ENCODE measurements at places on chromosomes 5 and 9. TPM values are rescaled to one million over a fixed set of nuclear protein-coding genes. Genes with fewer than 3 reads are reported as not detected.
A peak's percentile ranks its signal among the peaks of the same experiment; 100 is the strongest.

Gene TAL2
- not detected for total RNA-seq

Gene ASS1
- total RNA-seq: 36.5 TPM

Gene GPR151
- not detected for total RNA-seq

Gene WDR41
- 37.2 TPM for total RNA-seq

Gene TRAF1
- 29.2 TPM for total RNA-seq

Gene FAM153A
- total RNA-seq: 84.7 TPM

Gene SHROOM1
- 3.4 TPM for total RNA-seq

Gene CMBL
- 4.8 TPM for total RNA-seq

Gene LCN6
- 2.6 TPM for total RNA-seq

Gene CYFIP2
- total RNA-seq: 123 TPM

DNA sequence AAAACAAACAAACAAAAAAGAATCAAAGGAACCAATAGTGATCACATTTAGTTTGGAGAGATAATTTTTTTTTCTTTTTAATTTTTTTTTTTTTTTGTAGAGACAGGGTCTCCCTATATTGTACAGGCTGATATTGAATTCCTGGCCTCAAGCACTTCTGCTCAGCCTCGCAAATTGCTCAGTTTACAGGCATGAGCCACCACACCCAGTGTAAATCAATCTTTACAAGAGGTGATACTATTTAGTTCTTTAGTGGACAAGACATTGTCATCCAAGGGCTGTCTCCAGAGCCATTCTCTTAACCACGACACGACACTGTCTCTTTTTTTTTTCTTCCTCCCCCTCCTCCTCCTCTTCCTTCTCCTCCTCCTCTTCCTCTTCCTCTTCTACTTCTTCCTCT, 29.6 kb downstream of the ERAP2 start:
- DNase-seq: no peak

DNA sequence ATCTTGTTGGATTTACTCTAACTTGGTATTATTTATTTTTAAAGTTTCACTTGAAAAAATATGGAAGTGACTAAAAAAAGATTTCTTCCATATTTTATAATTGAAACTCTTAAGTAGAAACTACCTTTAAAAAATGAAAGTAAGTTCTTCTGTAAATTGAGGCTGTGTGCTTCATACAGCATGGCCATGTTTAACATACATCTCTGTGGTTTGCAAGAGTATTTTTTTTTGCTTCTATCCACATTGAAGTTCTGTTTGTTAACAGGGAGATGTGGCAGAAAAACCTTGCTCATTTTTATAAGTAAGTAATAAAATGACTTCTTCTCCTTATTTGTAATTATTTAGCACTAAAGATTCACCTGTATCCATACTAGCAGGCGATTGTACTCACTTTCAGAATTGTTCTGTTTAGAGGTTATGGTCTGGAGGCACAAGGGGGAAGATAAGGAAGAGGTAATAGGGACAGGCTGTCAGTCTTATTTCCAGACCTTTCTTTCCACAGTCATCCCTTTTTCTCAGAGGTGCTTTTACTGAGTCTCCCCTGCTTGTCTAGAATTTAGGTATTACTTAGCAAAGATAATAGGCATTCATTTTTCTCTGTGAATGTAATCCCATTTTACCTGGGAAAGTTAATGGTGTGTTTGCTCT, 16.0 kb downstream of the FYB1 start:
- DNase-seq: no peak

- DNase-seq: no peak
Observed at GRCh38 chr9:26243029-26243697, 564.9 kb upstream of the TUSC1 start.

GRCh38 chr5:38257308-38258041, 884 bp upstream of the EGFLAM start:
- no peak for DNase-seq

DNA sequence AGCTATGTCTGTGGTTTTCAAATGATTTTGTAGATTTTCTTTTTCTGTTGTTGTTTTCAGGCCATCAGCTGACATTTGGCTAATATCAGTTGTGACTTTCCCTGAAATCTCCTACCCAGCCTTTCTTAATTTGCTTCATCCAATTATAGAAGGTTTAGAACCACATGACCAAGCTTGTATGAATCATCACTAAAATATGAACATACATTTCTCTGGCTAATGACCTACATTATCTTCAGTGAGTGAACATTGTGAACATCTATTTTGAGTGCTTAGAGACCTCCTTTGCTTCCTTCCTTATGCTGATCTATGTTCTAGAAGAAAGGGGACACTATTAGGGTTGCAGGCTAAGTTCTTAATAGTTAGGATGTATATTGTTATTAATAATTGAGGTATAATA, 532.5 kb downstream of the RAB3C start:
- no peak for DNase-seq

DNA sequence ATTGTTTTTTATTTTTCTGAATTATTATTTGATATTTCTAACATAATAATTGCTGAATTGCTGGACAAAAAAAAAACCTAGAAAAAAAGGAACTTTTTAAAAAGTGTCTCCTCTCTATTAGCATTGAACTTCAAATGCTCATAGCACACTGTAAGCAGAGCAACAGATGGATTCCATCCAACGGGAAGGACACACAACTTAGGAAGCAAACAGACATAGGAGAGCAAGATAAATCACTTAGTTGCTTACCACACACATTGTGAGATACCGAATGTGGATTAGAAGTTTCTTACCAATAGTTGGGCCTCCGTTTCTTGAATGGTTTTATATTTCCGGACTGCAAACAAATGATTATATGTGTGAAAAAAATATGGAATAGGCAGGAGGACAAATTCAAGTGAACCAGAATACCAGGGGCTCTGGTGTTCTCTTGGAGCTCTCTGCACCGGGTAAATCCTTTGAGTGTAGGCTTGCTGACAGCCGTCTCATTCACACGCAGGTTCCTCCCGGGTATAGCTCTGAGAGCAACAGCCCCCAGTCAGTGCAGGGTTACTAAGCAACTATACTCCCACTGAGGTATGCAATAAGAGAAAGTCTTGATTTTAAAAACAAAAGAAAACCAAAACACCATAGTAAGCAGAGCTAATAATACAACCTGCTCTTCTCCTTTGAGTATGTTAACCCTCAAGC, 217.6 kb downstream of the TMEM167A start:
- DNase-seq: no peak

GRCh38 chr5:173306695-173307094, 21.5 kb downstream of the STC2 start:
- no peak for DNase-seq

- no peak for DNase-seq
Observed at GRCh38 chr5:58759745-58760144, 176.9 kb downstream of the RAB3C start.

DNA sequence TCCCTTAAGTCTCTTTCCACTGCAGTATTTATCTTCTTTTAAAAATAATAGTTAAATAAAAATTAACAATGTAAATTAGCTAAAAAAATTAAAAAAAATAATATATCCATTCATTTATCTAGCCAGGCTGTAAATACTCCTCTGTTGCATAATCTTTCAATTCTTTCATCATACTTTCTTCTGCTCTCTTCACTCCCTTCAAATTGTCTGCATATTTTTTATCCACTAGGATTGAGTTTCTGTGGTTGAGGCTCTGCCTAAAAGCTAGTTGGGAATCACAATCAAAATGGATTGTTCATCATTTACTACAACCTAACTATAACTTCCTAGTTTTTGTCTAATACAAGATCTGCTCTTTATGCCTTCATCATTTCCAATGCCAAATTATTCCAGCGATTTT, 182.2 kb downstream of the PDE4D start:
- DNase-seq: no peak

- DNase-seq: no peak
Observed at GRCh38 chr9:32434892-32435291, 50.4 kb downstream of the ACO1 start.

DNA sequence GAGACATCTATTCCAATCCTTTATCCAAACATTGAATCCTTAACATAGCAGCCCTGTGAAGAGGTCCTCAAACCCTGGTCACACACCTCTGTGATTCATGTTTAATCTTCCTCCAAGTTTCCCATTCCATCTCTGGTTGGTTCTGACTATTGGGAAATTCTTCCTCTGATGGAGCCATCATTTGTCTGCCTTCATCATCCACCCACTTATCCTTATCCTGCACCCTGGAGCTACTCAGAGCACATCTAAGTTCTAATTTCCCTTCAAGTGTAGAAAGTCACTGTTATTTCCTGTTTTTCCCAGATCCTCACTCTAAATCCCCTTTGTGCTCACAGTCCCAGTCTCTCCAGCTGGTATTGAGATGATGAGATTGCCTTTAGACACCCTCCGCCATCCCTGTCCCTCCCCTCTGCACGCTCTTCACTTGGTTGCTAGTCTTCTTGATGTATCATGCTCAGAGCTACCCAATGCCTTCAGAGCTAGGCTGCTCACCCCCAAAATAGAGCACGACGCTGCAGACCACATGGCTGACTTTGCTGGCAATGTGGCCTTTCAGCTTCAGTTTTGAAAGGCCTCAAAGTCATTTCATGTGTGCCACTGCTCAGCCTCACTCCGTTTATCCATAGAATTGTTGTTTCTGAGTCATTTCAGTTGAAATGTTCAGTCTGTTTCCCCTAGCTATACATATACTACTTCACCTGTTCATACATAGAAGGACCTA, 154.3 kb downstream of the PALM2AKAP2 start:
- no peak for DNase-seq

GRCh38 chr9:119792242-119792641, 423.0 kb upstream of the BRINP1 start:
- DNase-seq: no peak

GRCh38 chr9:89661391-89661949, 56.7 kb downstream of the GADD45G start:
- peak; percentile 83 for DNase-seq

DNA sequence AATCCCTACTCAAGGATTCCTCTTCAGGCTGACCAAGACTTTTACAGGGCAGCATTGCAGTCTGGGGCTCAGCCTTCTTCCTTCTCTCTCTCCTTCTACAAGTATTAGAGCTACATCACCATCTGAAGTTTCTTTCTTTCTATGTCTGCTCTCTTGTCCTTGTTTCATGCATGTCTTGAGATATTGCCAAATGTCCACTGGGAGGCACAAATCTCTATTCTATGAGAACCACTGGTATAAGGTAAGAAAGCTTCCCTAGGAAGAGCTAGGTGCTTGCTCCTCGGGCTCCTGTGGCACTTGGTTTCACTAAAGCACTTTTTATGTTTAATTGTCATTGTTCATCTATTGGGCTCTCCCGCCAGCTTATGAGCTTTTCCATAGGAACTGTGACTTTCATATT, 289.2 kb upstream of the PCSK5 start:
- no peak for DNase-seq

DNA sequence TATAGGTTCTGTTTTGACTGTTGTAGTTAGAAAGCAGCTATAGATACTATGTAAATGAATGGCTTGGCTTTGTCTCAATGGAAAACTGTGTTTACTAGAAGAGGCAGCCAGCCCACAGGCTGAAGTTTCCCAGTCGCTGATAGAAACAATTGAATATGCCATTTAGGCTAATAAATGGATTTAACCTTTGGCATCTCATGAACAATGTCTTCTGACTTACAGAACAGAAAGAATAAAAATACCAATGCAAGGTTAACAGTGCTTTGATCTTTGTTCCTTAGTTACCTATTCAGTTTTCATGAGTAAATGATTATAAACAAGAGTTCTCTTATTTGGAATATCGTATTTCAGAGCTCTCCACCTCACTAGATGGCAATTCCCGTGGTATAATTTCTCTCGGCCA, 120.6 kb downstream of the PAM start:
- no peak for DNase-seq

DNA sequence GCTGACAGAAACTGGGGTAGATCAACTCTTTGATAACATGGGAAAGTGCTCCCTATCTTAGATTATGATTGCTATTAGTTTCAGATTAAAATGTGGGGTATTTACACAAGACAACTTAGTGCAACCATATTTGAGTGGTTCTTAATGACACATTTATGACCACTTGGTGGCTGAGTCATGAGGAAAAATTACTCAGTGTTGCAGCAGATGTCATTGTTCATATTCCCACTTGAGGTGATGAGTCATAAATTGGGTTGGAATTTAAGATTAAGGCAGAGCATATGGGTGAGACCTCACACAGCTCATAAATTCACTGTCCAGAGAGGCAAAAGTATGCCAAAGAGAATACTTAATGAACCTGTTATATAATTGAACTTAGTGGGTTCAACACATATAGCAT, 408.3 kb downstream of the DMRT2 start:
- no peak for DNase-seq

GRCh38 chr9:128684325-128685199, 4.5 kb upstream of the SET start:
- DNase-seq: peak; percentile 96

DNA sequence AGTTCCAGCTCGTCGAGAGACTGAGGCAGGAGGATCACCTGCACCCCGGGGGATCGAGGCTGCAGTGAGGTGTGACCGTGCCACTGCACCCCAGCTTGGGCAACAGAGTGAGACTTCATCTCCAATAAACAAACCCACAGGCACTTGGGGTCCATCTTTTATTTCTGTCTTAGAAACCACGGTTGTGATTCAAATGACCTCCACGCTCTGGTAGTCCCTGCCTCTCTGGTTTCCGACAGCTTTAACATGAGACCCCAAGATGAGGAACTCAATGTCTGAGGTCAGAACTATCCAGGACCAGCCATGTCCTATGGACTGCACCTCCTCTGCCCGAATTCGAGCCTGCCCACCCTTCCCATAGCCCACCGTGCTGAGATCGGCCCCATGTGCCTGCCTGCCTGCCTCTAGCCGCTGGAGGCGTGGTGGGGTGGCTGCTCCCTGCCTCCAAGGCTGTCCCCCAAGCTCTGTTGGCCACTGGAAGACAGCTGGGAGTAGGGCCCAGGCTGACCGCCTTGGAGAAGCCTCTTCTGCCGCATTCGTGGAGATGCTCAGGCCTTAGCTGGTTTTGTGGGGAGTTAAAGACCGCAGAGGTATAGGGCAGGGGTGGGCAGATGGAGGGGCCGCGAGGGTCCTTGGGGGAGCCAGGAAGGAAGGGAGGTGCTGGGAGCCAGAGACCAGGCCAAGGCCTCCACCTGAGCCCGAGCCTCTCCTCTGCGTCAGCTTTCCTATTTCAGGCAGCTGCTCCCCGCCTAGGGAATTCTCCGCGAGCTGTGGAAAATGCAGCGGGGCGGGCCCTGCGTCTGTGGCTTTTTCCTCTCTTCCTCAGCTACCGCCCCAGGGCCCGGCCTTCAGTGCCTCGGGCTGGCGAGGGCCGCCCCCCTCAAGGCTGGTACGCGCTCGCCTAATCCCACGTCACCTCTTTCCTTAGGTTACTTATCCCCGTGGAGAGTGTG, 6.9 kb upstream of the WDR5 start:
- DNase-seq: peak; percentile 77

DNA sequence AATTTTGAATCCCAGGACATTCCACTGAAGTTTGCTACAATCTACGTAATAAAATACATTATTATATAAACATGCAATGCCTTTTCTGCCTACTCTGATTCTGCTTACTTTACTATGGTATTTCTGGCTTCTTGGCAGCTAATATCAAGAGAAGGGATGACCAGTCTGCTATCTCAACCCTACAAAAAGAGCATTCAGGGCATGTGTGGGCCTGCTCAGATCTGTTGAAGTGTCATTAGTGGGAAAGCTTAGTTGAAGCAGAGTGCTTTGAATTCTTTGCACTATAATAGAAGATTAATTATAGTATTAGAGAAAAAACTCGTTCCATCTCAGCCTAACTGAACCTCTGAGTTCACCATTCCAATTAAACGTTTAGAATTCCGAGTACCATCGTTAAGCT, 339.5 kb upstream of the ISL1 start:
- no peak for DNase-seq

- DNase-seq: no peak
Observed at GRCh38 chr5:73143716-73144115, 23.3 kb downstream of the TMEM171 start.
